ENCODE measurements at places on chromosomes 12 and 14.

- DNase-seq = no peak
These were observed 63.4 kb upstream of the PTGR2 start for GRCh38 chr14:73788317-73788598.

GRCh38 chr12:131948166-131948712 lies 1.5 kb upstream of the EP400 start:
- peak; percentile 4 for DNase-seq

- no peak for DNase-seq
These were observed 341.9 kb downstream of the C12orf75 start for GRCh38 chr12:105672121-105672975.

- DNase-seq = no peak
These were observed 4.8 kb upstream of the LGMN start for GRCh38 chr14:92753250-92753649.

DNA sequence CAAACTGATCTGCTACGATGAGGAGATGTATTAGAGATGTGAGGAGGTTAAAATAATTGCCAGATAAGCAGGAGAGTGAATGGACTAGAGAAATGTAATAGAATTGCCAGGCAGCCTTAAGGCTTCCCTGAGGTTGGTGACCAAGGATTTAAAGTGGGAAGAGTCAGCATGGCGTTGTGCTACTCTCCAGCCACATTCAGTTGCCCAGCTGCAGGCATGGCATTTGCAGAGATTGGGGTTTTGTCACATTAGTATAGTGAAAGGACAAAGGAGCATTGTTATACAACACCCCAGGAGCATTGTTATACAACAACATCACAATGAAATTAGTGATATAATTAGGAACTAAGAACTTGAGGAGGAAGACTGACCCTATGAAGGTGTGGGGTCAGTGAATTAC lies 31.7 kb downstream of the MARK3 start:
- no peak for DNase-seq

DNA sequence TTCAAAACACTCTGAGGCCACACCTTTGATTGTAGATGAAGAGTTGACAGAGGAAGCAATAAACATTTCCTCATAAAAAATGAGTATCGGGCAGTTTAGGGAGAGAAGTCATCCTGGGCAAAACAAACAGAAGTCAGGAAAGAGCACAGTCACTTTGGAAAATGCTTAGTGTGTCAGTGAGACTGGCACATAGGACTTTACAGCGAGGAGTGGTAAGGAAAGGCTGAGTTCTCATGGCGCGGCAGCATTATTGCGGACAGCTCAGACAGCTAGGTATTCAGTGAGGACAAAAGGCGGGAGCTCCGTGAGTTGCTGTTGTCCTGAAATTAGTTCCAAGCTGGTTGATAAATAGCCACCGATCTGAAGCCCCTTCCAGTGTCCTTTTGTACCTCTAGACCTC lies 229.9 kb downstream of the SNAPC1 start:
- DNase-seq = no peak

DNA sequence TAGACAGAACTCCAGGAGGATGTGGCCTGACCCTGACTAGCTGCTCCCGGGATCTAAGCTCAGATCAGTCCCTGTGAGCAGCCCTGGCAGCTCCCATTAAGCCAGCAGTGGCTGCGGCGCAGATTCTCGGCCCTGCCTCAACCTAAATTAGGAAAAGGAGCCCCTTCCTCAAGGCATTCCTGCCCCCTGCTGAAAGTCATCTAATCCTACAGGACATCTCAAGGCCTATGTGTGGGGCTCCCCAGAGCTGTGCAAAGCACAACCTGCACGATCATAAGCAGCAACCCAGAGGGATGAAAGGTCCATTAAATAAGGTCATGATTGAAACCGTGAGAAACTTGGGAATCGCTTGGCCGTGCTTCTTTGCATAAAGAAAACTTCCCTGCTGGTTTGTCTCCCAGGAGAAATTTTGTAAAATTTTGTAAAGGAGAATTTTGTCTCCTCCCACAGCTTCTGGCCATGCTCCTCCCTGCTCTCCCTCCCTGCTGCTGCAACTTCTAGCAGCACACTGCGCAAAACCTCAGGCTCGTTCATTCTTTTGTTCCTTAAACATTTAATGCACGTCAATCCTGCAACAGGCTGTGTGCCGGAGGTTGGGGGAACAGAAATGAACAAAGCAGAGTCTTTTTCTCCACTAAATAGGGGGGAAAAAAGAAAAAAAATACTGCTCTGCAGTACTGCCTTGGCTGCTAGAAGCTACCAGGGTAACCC lies 96.6 kb upstream of the SLC35F4 start:
- no peak for DNase-seq

- DNase-seq = no peak
These were observed 52.0 kb upstream of the CHST11 start for GRCh38 chr12:104404781-104405180.

GRCh38 chr14:106879241-106879640 lies 1352.9 kb downstream of the TMEM121 start:
- no peak for DNase-seq

- no peak for DNase-seq
These were observed 3.9 kb upstream of the PPP1R1A start for GRCh38 chr12:54592316-54592715.

DNA sequence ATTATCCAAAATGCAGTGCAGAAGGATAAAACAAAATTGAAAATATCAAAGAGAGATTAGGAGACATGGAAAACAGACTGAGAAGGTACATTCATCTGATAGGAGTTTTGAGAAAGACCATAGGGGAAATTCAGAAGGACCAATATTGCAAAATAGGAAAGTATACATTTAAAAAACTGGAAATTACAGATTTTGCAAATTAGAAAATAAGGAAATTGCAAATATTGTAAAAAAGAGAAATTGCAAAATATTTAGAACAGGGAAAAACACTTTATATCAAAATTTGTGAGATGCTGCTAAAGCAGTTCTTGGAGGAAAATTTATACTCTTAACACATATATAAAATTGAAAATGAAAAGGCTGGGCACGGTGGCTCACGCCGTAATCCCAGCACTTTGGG lies 192.5 kb downstream of the FBXL14 start:
- no peak for DNase-seq

DNA sequence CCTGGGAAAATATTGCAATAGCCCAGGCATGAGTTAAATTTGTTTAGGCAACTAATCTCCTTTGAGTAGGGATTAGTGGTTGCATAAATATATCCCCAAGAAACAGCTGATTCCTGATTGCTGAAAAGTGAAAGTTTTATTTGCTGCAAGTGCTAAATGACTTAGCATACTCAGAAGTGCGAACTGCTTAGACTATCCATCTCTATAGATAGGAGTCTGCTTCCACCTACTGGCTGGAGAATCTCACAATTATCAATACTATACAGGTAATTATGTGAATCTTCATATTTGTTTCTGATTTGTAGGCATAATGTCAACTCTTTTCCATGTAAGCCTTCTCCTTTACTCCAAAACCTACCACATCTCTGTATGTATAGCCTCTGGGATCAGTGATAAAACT lies 12.0 kb upstream of the SLCO1B3 start:
- DNase-seq = no peak

DNA sequence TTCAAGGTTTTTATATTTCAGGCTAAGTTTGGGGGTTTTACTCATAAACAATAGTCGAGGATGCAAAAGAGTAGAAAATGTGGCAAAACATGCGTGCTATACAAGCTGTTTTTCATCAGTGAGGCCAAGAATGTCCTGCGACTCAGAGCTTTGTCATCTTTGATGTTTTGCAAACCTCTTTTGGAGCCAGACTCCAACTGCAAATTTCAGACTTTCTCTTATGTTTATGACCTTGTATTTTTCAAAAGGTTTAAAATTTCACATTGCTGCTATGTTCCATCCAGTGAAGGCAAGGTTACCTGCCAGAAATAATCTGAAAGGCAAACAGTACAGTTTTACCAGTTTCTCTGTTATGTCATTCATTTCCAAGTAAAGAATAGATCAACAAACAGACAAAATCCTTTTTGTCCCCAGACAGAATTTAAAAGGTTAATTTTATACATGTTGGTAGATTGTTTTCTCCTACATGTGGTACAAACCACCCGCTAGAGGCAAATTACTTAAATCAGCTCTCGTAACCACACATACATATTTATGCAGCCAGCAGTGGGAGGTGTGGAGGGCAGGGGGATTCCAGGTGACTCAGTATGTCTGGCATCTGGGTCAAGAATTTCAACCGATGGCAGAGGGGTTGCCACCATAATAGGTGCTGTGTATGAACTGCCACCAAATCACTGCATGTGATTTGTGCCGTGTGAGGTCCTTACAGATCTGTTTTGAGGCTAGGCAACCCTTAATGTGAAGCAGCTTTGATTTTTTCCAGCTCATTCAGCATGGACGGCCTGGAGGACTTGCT lies 119.8 kb upstream of the CPM start:
- no peak for DNase-seq

GRCh38 chr12:132638541-132639408 lies 20.2 kb downstream of the P2RX2 start:
- peak; percentile 33 for DNase-seq

GRCh38 chr12:57242691-57243454 lies 8.1 kb downstream of the STAC3 start:
- DNase-seq = peak; percentile 37

DNA sequence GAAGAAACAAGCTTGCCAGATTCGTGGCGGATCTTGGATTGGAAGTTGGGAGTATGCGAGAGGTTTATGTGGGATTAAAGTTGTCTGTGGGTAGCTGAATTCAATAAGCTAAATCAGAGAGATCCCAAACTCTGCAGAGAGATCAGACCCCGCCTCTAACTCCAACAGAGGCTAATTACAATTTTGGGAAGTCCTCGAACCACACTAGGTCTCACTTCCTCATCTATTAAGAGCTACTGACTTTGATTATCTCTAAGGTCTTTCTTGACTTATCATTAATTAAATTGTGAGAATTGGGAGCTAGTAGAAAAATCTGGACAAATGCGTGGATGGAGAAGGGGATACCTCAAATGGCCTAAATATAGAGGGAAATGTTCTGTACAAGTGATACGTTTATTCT lies 9.1 kb downstream of the NTF3 start:
- DNase-seq = no peak

GRCh38 chr12:9829982-9830381 lies 2.7 kb downstream of the KLRF1 start:
- DNase-seq = no peak

DNA sequence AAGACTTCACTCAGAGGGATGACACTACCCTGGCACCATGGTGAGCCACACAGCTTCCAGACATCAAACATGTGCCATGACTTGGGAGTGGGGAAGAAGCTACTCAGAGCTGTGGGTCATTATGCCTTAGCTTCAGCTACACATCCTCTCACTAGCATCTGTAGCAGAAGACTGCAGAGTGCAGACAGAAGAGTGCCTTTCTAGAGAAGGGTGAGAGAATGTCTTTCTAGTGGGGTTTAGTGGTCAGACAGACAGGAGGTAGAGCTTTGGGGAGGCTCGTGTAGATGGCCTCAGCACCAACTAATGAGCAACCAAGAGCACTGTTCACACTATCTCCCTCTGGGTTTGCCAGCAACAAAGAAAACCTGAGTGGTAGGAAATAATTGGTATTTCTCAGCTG lies 4.9 kb upstream of the B4GALNT3 start:
- DNase-seq = no peak

GRCh38 chr14:22476887-22477286 lies 112.1 kb downstream of the DAD1 start:
- DNase-seq = no peak

DNA sequence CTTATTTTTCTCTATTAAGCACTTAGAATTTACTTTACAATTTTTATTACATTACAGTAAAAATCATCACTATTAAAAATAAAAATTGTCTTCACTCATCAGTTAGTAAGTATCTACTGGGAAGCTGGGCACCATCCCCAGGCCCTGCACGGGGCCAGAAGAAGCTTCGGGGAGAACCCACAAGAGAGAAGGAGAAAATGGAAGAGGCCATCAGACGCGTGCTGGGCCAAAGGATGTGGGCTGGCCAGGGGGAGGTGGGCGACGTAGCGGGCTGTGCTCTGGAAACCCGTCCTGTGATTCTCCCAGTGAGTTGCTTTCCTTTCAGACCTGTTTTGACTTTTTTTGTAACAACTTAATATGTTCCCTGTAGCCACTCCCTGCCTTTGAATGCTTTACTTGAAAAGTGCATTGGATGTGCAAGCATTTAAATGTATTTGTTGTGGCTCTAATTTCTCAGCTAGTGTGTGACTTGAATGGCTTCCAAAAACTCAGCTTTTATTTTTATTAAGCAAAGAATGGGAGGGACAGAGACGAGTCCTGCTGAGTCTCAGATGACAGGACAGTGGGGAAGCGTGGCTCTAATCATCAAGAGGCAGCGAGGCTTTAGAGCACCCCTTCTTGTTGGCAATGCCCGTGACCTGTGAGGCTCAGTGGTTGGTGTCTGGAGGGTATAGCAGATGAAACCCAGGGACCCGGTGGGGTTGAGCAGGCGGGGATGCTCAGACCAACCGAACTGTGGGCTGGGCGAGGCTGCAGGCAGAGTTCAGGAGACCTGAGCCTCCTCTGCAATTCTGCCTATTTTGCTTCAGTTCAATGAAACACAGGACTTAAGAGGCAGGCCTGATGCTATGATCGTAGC lies 38.8 kb downstream of the SYNE3 start:
- DNase-seq = no peak

GRCh38 chr14:62674563-62675237 lies 370.6 kb downstream of the KCNH5 start:
- peak; percentile 7 for DNase-seq

GRCh38 chr14:99715266-99716000 lies 31.3 kb downstream of the CYP46A1 start:
- DNase-seq = no peak

GRCh38 chr14:28608443-28608842 lies 158.1 kb upstream of the FOXG1 start:
- DNase-seq = no peak

DNA sequence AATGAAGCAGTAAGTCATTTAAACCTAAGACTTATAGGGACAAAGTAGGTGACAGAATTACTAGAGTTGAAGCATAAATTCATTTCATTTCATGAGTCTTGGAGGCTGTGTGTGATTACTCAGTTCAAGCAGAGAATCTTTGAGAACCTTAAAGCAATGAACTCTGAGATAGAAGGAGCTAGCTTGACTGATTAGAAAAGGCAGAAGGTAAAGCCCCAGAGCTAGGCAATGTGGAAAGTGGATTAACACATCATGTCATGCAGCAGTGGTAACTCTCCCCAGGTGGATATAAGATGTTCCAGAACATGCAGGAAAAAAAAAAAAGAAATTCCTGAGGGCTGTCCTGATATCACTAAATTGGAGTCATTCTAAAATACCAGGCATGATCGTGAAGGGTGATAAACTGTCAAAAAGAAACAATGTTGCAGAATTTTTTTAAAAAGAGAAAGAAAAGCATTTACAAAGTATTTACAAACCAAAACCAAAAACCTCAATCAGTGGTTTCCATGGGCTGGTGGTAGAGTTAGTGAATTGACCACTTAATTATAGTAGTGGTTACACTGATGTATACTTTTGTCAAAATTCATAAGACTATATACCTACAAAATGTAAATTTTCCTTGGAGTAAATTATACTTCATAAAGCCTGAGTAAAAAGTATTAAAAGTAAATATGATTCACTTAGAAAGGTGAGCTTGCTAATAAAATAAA lies 12.7 kb upstream of the SLC16A7 start:
- DNase-seq = no peak

- DNase-seq = no peak
These were observed 416.6 kb downstream of the GLT1D1 start for GRCh38 chr12:129269756-129270495.

GRCh38 chr12:130354407-130354806 lies 16.7 kb downstream of the PIWIL1 start:
- no peak for DNase-seq

- DNase-seq = no peak
These were observed 192.5 kb downstream of the KTN1 start for GRCh38 chr14:55772486-55772885.
